ENCODE measurements at places on chromosomes 7 and 10. TPM values are rescaled to one million over a fixed set of nuclear protein-coding genes. Genes with fewer than 3 reads are reported as not detected.

The BLNK gene
- 12.6 TPM for total RNA-seq

The PLPP4 gene
- 1.7 TPM for total RNA-seq

The NUTM2E gene
- total RNA-seq: 0.09 TPM

The ANKRD61 gene
- total RNA-seq: not detected

The TCERG1L gene
- total RNA-seq: 0.09 TPM

The HABP2 gene
- total RNA-seq: 14.9 TPM

- no peaks in the 10 kb centered on the region for H3K27me3 ChIP-seq
- DNase-seq: no peak
- no peak overlapping the region for H3K4me3 ChIP-seq
- no peak overlapping the region for H3K27ac ChIP-seq
- no peaks in the 10 kb centered on the region for H3K4me1 ChIP-seq
Measured at GRCh38 chr7:28804990-28805389, 153.1 kb downstream of the TRIL start.

GRCh38 chr7:45138433-45139267 lies 18.9 kb upstream of the RAMP3 start:
- no peak overlapping the region for H3K27ac ChIP-seq
- no peaks in the 10 kb centered on the region for H3K4me1 ChIP-seq
- H3K4me3 ChIP-seq: no peak overlapping the region

DNA sequence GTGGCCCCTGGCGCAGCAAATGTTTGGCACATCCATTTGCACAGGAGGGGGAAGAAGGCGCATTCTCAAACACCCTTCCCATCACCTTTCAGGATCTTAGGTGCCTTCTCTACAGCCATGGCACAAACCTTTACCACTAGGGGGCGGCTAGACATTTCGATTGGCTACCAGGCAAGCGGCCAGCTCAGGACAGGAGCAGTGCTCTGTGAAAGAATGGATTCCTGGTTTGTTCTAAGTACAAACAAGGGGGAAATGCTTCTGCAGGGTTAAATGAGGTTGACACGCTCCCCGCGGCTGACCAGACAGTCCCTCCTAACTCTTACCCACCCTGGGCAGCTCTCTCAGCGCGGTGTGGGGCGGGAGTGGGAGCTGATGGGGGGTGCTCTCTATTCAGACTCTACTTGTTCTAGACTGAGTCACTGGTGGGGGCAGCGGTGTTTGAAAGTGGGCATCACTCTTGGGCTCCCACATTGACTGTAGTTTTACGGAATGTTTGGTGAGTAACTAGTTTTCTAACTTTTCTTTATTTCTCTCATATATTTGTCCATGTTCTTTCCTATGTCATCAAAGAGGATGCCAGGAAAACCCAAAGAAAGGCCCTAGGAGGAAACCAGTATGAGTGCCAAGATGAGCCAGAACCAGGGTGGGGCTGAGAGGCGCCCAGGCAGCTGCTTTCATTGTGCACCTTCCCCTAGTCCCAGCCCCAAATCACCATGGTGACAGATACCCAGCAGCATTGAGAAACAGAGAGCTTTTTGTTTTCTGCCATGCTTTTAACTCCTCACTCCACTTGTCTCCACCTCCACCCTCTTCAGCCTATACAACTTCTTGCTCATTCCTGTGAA lies 61.4 kb upstream of the GPR158 start:
- no peaks in the 10 kb centered on the region for H3K36me3 ChIP-seq
- H3K27ac ChIP-seq: no peak overlapping the region
- DNase-seq: peak; percentile 80
- no peak overlapping the region for H3K4me3 ChIP-seq
- H3K4me1 ChIP-seq: no peaks in the 10 kb centered on the region

DNA sequence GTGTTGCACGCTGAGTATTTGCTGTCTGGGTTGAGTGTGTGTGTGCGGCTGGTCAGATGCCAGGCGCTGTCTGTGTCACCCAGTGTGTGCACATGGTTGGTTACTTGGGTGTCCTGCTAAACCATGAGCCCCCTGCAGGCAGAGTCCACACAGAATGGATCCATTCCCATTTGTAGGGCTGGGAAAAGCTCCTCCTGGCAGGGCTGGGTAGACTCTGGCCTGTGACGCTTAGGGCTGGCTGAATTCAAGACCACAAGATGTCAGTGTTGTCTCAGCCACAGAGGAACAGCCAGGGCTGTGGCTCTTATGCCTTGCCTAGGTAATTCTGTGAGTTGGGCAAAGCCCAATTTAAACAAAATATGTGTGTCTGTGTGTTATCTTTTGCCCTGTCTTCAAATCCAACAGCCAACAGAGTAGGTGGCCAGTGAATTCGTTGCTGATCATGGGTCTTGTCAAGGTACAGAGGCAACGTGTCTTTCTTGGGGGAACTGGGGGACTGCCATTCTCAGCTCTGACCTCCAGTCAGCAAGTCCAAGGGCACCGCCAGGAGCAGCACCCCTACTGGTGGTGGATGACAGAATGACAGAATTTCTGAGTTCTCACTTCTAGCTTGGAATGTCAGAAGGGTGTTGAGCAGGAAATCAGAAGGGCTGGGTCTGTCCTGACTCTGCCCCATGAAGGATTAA lies 285.1 kb downstream of the CCSER2 start:
- H3K27ac ChIP-seq: no peak overlapping the region
- H3K4me3 ChIP-seq: no peak overlapping the region
- DNase-seq: no peak
- H3K4me1 ChIP-seq: no peaks in the 10 kb centered on the region
- no peaks in the 10 kb centered on the region for H3K27me3 ChIP-seq
- H3K36me3 ChIP-seq: no peaks in the 10 kb centered on the region

- H3K27ac ChIP-seq: no peak within 1 kb of the TSS
- no peaks in the 10 kb centered on the region for H3K36me3 ChIP-seq
- H3K4me3 ChIP-seq: no peak within 1 kb of the TSS
Measured at GRCh38 chr7:135728136-135728669, at the start of gene SLC13A4. Gene SLC13A4, minus strand, starts transcription at chr7:135728186. Its CDS starts 690 bp downstream, at chr7:135727496.

DNA sequence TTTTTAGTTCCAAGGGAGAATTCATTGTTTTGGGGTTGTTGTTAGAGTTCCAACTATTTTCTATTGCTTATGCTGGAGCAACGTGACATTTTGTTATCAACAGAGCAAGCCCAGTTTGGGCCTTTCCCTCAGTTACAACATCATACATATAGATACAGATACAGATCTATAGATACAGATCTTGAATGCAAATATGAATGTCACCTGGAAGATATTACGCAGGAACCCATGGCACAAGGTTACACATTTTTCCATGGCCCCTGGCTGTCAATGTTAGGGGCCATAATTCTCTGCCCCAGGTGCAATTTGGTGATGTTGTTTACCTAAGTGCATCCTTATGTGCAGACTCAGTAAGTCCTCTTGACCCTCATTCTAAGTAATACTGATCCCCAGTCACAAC lies 3.6 kb upstream of the PODXL start:
- peaks cover 6% of the 10 kb centered on the region for H3K4me1 ChIP-seq
- DNase-seq: no peak
- H3K27ac ChIP-seq: no peak overlapping the region
- no peak overlapping the region for H3K4me3 ChIP-seq

DNA sequence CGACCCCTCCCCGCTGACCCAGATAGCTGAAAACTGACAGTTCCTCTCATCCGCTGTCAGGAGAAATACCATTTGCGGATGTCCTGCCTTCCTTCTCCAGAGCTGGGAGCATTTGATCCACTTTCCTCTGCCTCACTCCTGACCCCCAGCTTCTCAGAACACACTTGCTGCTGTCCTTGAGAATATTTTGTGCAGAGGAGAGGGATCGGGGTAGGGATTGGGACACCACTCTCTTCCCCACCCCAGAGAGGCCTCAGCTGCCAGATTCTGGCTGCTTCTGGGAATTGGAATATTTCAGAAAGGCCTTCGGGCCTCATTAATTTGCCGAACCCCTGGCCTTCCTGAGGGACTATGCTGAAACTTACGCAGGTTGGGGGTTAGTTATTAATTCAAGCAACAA lies 97.0 kb downstream of the C10orf105 start:
- no peaks in the 10 kb centered on the region for H3K4me1 ChIP-seq
- no peak overlapping the region for H3K4me3 ChIP-seq
- DNase-seq: no peak

- DNase-seq: no peak
- H3K27ac ChIP-seq: no peak overlapping the region
- H3K4me3 ChIP-seq: no peak overlapping the region
- no peaks in the 10 kb centered on the region for H3K27me3 ChIP-seq
- H3K36me3 ChIP-seq: no peaks in the 10 kb centered on the region
- H3K4me1 ChIP-seq: no peaks in the 10 kb centered on the region
Measured at GRCh38 chr7:96402913-96403312, 81.0 kb upstream of the SLC25A13 start.

DNA sequence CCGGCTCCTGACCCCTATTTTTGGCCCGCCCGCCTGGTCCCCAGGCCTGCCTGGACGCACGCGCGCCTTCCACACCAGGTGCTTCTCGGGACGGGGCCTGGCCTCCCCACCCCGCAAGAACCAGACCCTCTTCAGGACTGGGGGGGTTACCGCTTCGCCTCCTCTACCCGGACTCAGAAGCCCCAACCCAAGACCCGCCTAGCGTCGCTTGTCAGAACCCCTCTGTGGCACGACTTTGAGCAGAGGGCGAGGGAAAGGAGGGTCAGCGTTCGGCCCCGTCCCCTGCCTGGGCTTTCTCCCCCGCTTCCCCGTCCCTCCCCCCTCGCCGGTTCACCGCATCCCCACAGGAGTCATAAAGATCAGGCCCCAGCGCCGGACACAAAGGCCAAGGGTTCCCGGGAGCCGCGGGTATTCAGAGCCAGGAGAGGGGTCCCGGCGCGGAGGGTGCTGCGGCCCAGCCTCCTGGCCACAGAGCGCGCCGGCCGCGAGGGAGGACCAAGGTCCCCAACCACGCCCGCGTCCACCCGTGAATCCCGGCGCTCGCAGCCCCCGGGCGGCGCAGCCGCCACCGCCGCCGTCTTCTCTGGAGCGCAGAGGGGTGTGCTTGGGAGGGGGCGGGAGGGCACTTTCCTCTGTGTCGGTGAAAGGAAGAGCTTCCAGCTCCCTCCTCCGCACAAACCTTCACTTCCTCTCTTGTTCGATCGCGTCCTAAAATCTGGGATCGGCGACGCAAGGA lies 351.9 kb downstream of the DNAJB6 start:
- no peak overlapping the region for H3K27ac ChIP-seq
- H3K4me1 ChIP-seq: no peaks in the 10 kb centered on the region
- H3K4me3 ChIP-seq: no peak overlapping the region
- DNase-seq: peak; percentile 52
- H3K27me3 ChIP-seq: no peaks in the 10 kb centered on the region
- H3K36me3 ChIP-seq: no peaks in the 10 kb centered on the region

- no peaks in the 10 kb centered on the region for H3K27me3 ChIP-seq
- H3K4me3 ChIP-seq: no peak overlapping the region
- no peak overlapping the region for H3K27ac ChIP-seq
Measured at GRCh38 chr7:136677471-136678365, 190.7 kb upstream of the CHRM2 start.

DNA sequence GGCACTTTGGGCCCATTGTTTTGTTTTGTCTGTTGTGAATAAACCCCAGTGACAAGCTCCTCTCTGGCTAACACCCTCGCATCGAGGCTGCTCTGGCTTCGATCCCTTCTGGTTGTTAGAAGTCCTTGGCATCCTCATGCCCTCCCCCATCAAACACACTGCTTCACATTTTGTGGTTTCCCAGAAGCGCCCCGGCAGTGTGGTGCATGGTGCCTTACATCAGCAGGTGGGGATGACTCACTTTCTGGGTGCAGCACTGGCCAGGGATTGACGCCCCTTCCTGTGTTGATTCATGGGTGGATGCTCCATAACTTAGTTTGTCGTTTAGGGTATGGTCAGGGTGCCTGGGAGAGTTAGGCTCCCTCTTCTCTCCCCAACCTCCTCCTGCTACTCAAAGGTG lies 51.4 kb downstream of the PLPP4 start:
- no peaks in the 10 kb centered on the region for H3K36me3 ChIP-seq
- no peak overlapping the region for H3K4me3 ChIP-seq
- no peaks in the 10 kb centered on the region for H3K4me1 ChIP-seq
- H3K27ac ChIP-seq: no peak overlapping the region
- DNase-seq: no peak
- H3K27me3 ChIP-seq: no peaks in the 10 kb centered on the region

- H3K4me3 ChIP-seq: peak within 1 kb of the TSS; percentile 70
- H3K27ac ChIP-seq: peak within 1 kb of the TSS; percentile 97
- H3K4me1 ChIP-seq: peaks cover 25% of the 10 kb centered on the region
- peak; percentile 43 for DNase-seq
Measured at GRCh38 chr10:101694674-101695403, at the start of gene FBXW4. Gene FBXW4, minus strand, starts transcription at chr10:101695170. Its CDS starts 65 bp downstream, at chr10:101695105.

DNA sequence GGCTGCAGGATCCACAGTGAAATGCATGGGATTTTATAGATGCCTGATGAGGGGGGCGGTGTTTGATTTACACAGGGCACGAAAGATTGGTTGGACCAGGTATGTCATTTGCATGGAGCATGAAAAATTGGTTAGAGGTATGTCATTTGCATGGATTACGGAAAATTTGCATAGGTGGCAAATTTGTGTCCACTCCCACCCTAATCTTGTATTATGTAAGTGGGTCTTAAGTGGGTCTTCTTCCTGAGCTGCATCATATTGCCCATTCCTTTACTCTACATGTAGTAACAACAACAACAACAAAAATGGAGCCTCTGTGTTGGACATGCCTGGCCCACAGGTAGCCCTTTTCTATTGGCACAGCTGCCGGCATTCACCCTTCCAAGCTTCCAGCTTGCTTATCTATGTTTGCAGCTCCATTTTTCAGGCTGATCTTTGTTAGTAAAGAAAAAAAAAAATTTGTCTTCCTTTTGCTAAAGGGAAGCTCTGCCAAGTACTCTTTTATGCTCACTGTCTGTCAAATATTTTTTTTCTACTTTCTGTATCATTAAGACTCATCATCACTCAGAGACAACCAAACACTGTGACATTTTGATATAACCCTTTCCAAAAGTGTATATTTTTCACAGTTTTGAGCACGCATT lies 10.3 kb upstream of the ZNF273 start:
- H3K27me3 ChIP-seq: no peaks in the 10 kb centered on the region
- H3K4me1 ChIP-seq: no peaks in the 10 kb centered on the region
- no peaks in the 10 kb centered on the region for H3K36me3 ChIP-seq
- no peak overlapping the region for H3K27ac ChIP-seq
- H3K4me3 ChIP-seq: no peak overlapping the region
- DNase-seq: no peak

DNA sequence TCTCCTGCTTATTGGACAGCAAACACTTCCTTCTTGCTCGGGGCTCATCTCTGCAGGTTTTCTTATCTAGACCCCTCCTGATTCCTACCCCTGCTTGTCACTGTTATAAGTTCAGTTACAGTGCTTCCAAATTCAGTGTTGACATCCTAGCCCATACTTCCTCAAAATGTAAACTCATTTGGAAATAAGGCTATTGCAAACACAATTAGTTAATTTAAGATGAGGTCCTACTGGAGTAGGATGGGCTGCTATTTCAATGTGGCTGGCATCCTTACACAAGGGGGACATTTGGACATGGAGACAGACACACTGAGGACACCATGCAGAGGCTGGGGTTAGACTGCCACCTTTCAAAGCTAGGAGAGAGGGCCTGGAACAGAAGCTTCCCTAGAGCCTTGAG lies 85.2 kb upstream of the NPVF start:
- H3K4me1 ChIP-seq: peaks cover 58% of the 10 kb centered on the region
- no peaks in the 10 kb centered on the region for H3K27me3 ChIP-seq
- peak overlapping the region; percentile 25 for H3K27ac ChIP-seq

- no peak overlapping the region for H3K4me3 ChIP-seq
- no peak for DNase-seq
- H3K27ac ChIP-seq: no peak overlapping the region
- no peaks in the 10 kb centered on the region for H3K27me3 ChIP-seq
- no peaks in the 10 kb centered on the region for H3K4me1 ChIP-seq
- no peaks in the 10 kb centered on the region for H3K36me3 ChIP-seq
Measured at GRCh38 chr10:117823980-117824379, 222.8 kb downstream of the RAB11FIP2 start.

- DNase-seq: no peak
- peaks cover 12% of the 10 kb centered on the region for H3K4me1 ChIP-seq
- H3K4me3 ChIP-seq: no peak overlapping the region
- no peak overlapping the region for H3K27ac ChIP-seq
- H3K27me3 ChIP-seq: no peaks in the 10 kb centered on the region
Measured at GRCh38 chr10:104199567-104199966, 32.6 kb downstream of the CFAP43 start.
